ENCODE measurements at places on chromosomes 3 and 15. TPM values are rescaled to one million over a fixed set of nuclear protein-coding genes. Genes with fewer than 3 reads are reported as not detected.
A peak's percentile ranks its signal among the peaks of the same experiment; 100 is the strongest.

The ASB7 gene
- total RNA-seq: 15.2 TPM

The IL20RB gene
- 0.22 TPM for total RNA-seq

The GOLGA8O gene
- not detected for total RNA-seq

The BNC1 gene
- total RNA-seq: not detected

DNA sequence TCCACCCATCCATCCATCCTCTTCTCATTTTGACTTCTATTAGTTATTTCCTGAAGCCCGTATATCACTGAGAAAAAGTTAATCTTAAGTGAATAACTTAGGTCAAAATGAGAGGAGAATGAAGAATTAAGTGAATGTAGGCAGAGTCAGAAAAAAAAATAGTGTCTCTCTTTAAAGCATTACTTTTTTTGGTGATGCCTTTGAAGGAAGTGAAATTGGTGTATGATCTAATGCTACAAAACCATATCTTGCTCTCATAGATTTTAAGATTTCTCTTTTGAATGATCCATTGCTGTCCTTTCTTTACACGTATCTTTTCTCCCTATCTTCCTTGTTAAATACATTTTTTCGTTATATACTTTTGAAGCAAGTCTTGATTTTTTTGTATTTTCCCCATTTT is 23.4 kb downstream of the FNDC3B start:
- DNase-seq: no peak

DNA sequence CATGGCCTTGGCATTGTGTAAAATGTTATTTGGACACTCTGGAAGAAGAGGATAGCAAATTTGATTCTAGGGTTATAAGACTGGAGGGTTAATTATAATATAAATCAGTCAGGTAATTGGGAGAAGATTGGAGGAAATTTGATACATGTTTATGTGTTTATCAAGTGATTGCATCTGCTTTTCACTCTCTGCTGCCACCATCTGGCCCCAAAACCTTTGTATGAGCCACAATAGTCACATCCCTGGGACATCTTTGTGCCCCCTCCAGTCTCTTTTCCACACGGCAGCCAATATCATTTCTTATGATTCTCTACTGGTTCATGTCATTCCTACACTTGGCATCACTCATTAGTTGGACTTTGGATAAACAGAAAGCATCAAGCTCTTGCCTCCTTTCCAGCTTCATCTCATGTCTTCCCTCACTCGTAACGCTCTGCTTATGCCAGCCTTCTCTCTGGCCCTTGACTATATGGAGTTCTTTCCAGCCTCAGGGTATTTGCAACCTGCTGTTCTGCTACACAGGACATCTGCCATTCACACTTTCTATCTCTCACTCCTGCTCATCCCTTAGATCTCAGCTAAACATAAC is 602.3 kb upstream of the SUCLG2 start:
- no peak for DNase-seq

- no peak for DNase-seq
Measured at GRCh38 chr15:35477312-35478262, 68.4 kb downstream of the DPH6 start.

DNA sequence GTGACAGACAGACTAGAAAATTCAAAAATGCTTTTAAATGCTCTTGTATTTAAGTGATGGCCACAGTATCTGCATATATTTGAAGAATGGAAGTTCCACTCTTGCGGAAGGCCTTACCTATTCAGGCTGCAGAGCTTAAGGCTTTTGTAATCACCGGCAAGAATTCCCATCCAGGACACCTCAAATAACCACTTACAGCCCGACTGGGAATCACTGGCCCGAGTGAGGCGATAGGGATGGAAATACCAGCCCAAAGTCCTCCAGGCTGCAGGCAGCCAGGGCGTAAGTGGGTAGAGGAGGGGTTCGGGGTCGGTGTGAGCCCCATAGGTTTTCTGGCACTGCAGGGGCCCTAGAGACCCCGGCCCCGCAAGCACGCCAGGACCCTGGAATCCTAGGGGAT is 9.5 kb downstream of the CMTM7 start:
- DNase-seq: peak; percentile 45

DNA sequence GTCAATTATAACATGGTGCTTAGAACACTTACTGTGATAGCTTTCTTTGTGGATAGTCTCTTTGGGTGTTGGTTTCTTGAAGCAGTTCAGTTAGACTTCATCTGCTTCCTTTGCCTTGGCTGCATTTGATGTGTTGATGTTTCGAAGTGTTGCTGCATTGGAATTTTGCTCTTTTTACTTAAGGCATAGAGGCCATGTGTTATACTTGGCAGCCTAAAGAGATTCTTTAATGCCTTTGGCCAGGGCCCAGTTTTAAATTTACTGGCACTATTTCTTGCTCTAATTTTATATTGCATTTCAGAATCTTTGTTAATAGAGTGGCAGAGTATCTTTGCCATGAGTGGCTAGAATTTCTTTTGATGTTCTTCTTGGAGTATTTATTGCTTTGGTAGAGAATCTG is 21.2 kb downstream of the NR1D2 start:
- DNase-seq: no peak
